Activated CD8-positive, alpha-beta T cell treated with anti-CD3 and anti-CD28 coated beads for 36 hours (primary cell): ENCODE measurements at places on chromosomes 12 and 14. TPM values are rescaled to one million over a fixed set of nuclear protein-coding genes. Genes with fewer than 3 reads are reported as not detected.

The B4GALNT3 gene
- 2.8 TPM for total RNA-seq

The STYK1 gene
- 1.1 TPM for total RNA-seq

DNA sequence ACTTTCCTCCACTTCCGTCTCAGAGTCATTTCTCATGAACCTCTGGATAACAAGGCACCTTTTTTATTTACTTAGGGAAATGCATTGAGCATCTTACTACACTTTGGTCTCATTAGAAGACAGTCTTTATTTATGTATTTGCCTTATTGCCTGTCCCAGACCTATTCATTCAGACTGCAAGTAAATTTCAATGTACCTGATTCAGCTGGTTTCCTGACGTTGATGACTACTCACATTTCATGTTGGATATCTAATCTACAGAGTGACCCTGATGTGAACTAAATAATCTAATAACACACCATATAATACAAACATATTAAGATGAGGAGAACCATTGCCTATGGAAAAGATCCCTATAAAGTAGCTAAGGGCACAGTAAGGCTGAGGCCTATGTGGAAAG lies 267.7 kb downstream of the SLC6A15 start:
- DNase-seq = no peak

DNA sequence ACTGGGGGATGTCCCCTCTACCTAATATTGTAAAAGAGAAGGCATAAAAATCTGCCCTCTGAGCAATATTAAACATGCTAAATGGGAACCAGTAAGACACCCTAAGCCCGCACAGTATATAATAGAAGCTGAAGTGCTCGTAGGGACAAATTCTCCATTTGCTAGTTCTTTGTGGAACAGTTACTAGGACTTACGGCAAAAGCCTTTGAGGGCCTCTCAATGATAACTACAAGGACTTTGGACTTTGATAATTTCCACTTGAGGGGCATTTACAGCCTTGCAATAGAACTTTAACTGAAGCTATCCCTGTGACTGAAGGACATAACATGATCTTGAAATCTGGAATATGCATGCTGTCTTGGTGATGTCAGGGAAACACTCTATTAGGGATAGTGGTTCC lies 111.5 kb upstream of the IFNG-AS1 start:
- no peak for DNase-seq

The IL26 gene
- not detected for total RNA-seq

The TAS2R43 gene
- 0.31 TPM for total RNA-seq

- peak; percentile 21 for DNase-seq
These were observed 61.3 kb upstream of the CORO1C start for GRCh38 chr12:108792361-108793292.

- no peak for DNase-seq
These were observed 20.0 kb upstream of the SOCS2 start for GRCh38 chr12:93552427-93552826.

The LTBP2 gene
- 0.05 TPM for total RNA-seq

DNA sequence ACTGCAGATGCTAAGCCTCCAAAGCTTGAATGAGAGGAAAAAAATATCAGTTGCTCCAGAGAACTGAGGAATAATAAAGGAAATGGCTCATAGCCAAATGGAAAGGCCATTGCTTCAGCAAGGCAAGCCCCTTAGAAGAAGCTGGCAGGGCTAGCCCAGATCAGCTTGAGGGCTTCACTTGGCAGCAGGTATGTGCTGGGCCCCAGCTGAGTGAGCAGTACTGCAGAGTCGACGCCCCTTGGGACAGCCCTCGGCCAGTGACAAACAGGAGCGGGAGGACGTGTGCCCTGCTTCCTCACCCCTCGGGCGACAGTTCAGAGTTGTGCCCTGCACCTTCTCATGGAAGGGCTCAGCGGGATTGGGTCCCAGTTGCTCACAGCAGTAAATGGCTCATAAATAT lies 1031.2 kb upstream of the TMEM132C start:
- DNase-seq = no peak

- no peak for DNase-seq
These were observed 94.4 kb downstream of the SYT1 start for GRCh38 chr12:78958941-78959340.

GRCh38 chr12:124625867-124626675 lies 58.7 kb upstream of the NCOR2 start:
- no peak for DNase-seq

- DNase-seq = no peak
These were observed 155.1 kb upstream of the BTG1 start for GRCh38 chr12:92300777-92301176.

The MFAP5 gene
- not detected for total RNA-seq

The C1QL4 gene
- total RNA-seq = not detected

- no peak for DNase-seq
These were observed 113.9 kb upstream of the CPM start for GRCh38 chr12:69046920-69047319.

- DNase-seq = no peak
These were observed 17.6 kb downstream of the PTPRB start for GRCh38 chr12:70619471-70620152.
